ENCODE measurements at places on chromosomes 12 and 14.

- no peak for DNase-seq
Measured at GRCh38 chr14:33356181-33356580, 417.5 kb downstream of the NPAS3 start.

- DNase-seq, result no peak
Measured at GRCh38 chr12:52602552-52602951, 1.3 kb upstream of the KRT72 start.

- no peak for DNase-seq
Measured at GRCh38 chr12:101620762-101621133, 26.0 kb downstream of the MYBPC1 start.

DNA sequence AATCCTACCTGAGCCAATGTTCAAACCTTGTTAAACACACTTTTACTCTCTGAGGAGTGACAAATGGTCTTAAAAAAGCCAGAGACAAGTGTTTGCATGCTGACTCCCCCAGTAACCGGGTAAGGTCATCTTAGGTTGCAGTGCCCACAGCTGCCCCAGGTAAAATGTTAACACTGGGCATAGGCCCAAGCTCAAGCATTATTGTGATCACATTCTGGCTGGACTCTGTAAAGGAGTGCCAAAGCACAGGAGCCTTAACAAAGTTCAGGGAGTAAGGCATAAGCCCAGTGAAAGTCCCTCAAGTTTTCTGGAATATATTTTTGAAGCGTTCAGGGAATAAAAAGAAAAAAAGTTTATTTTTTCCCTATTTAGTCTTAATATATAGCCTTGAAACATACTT lies 8.6 kb downstream of the EDDM3A start:
- DNase-seq, result no peak

GRCh38 chr12:130714091-130714590 lies 2.0 kb downstream of the RIMBP2 start:
- peak; percentile 55 for DNase-seq

DNA sequence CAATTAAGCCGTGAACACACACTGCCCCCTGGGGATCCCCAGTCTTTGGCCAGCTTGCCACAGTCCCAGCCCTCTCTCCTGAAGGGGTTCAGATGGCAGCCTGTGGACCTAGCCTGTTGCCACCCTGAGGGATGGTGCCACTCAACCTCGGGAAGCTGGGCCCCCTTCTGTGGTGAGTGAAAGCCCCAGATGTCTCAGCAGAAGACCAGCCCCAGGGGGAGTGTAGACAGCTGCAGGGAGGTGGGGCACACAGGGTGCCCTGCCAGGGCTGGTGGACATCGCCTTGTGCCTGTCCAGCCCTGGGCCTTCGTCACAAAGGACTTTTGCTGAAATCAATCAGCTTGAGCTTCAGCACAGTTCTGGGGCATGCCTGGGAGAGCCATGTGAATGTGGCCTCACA lies 32.4 kb downstream of the C14orf132 start:
- DNase-seq, result no peak

- DNase-seq, result no peak
Measured at GRCh38 chr12:20421421-20421820, 53.1 kb downstream of the PDE3A start.

- DNase-seq, result no peak
Measured at GRCh38 chr12:72102150-72102549, 163.5 kb downstream of the TPH2 start.

GRCh38 chr14:30444451-30444850 lies 114.5 kb upstream of the G2E3 start:
- no peak for DNase-seq

- DNase-seq, result no peak
Measured at GRCh38 chr14:57870686-57871457, 5.0 kb upstream of the SLC35F4 start.

DNA sequence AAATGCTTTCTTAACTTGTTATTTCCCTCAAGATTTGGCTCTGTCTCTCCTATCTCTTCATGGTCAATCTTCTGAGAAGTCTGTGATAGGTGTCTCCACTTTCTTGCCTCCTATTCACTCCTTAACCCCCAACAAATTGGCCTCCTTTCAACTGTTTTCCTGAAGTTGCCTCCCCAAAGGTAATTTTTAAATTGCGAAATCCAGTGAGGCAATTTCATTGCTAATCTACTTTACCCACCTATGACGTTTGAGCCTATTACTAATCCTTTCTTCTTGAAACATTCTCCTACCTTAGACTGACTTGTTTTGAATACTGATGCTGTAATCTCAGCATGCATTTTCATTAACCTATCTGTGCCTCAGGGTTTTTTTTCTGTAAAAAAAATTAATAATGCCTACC lies 6.0 kb upstream of the KCNH5 start:
- DNase-seq, result no peak

DNA sequence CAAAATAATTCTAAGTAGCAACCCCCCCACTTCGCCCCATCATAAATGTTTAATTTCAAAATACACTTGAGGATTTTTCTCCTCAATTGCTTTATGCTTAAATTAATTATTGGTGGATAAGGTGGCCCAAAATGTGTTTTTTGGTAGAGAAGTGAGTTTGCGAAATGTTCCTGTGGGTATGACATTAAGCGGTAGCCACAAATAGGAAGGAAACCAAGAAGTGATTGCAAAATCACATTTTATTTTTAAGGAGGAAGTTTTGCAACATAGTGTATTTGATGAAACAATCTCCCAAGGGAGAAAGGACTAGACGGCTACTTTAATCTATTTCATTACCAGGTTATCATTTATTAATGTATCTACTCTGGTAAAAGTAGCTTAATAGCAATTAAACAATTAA lies 25.5 kb downstream of the SLC25A3 start:
- no peak for DNase-seq

DNA sequence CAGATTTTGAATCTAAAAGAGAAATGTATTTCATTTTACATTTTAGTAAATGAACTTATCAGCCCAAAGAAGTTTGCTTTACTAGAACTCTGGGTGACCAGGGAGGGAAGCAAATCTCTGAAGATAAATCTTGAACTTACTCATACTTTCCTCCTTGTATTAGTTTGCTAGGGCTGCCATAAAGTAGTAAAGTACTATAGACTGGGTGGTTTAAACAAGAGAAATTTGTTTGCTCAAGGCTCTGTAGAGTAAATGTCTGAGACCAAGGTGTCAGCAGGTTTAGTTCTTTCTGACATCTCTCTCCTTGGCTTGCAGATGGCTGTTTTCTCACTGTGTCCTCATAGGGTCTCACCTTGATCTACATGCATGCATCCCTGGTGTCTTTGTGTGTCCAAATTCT lies 926.0 kb downstream of the DIO2 start:
- DNase-seq, result no peak

DNA sequence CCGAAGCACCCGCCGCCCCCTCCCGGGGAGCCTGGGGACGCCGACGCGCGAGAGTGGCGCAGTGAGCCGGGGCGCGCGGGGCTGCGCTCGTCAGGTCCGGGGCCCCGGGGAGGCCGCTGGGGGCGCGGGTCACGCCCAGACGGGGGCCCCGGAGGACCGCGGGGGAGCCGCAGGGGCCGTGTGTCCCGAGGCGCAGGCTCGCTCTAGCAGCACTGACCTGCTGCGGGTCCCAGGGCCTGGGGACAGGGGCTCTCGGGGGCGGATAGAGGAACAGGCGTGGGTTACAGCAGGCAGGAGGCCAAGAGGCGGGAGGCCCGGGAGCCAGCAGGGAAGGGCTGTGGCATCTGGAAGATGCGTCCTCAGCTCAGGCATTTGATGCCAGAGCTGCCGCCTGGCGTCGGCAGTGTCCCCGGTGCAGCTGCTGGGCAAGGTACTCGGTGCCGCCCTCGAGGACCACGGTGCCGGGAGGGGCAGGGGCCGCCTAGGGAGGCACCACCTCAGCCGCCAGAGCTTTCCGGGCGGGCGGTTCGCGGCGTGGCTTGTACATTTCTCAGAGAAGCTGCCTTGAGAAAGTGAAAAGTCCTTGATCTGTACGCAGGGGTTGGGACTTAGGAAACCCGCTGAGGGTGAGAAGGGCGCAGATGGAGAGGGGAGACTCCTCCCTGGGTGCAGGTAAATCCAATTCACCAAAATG lies 1.2 kb downstream of the WNT5B start:
- peak; percentile 73 for DNase-seq

GRCh38 chr12:62575036-62575435 lies 108.4 kb downstream of the MON2 start:
- DNase-seq, result no peak

DNA sequence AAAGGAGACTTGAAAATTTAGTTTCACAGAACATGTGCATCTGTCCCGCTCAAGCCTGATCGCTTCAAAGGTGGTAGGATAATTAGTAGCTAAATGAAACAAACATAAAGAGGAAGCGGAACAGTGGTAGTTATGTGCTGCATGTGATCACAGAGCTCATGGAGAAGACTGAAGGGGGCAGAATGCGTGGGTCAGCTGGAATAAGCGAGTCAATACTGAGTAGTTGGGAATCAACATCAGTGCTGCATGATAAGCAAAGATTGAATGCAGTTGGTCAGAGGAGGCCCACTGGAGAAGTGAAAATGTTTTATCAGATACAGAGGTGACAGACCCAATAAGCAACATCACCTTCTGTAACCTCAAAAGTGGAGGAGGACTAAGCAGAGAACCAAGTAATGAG lies 95.1 kb upstream of the RFX4 start:
- DNase-seq, result no peak

- no peak for DNase-seq
Measured at GRCh38 chr12:62726471-62726980, 208.4 kb downstream of the PPM1H start.

DNA sequence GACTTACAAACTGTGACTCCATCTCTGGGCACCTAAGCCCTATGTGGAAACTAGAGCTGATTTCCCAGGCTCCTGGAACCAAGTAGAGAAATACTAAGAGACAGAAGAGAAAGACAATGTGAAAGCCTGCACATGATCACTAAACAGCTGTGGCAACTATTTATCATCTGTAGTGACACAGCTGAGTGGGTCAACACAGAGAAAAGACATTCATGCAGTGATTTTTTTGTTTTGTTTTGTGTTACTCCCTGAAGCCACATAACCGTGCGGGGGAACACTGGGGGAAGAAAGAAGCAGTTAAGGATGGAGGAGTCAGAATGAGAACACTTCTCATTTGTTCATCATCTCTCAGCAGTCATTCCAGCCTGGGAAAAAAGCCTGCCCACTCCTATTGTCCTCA lies 1.5 kb downstream of the PRR4 start:
- no peak for DNase-seq

DNA sequence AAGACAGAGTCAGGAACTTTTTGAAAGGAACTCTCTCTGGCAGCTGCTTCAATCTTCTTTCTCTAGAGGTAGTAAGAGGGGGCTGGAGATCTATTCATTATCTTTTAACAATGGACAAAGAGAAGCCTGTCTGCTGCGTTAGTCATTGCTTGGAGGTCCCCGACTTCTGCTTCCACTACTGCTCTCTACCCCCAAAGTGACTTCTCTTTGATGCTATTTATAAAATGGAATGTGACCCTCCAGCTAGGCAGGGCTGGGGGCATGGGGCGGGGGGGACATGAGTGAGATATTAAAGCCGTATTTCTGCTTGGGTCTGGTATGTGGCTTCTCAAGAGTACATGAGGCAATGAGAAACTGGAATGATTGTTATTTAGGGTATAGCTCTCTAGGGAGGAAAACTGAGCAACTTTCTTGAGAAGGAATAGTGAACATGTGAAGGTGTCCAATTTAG lies 41.4 kb upstream of the NUDT4 start:
- DNase-seq, result no peak

- no peak for DNase-seq
Measured at GRCh38 chr12:109488051-109488665, 10.7 kb downstream of the UBE3B start.

DNA sequence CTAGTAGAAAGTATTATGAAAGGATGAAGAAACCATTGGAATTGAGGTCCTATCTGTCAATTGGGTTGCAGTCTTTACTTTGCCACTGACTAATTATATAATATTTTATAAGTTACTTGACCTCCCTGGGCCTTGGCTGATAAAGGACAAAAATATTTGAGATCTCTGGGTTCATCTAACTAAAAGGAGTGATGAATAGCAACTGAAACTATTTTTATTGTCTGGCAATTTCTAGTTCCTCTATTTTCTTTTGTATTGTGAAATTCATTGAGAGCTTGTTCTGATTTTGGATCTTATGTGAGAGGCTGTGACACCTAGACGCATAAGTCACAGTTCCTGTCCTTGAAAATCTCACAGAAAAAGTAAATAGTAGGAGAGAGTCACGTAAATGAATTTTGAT lies 415.7 kb upstream of the ATP2B1 start:
- no peak for DNase-seq

DNA sequence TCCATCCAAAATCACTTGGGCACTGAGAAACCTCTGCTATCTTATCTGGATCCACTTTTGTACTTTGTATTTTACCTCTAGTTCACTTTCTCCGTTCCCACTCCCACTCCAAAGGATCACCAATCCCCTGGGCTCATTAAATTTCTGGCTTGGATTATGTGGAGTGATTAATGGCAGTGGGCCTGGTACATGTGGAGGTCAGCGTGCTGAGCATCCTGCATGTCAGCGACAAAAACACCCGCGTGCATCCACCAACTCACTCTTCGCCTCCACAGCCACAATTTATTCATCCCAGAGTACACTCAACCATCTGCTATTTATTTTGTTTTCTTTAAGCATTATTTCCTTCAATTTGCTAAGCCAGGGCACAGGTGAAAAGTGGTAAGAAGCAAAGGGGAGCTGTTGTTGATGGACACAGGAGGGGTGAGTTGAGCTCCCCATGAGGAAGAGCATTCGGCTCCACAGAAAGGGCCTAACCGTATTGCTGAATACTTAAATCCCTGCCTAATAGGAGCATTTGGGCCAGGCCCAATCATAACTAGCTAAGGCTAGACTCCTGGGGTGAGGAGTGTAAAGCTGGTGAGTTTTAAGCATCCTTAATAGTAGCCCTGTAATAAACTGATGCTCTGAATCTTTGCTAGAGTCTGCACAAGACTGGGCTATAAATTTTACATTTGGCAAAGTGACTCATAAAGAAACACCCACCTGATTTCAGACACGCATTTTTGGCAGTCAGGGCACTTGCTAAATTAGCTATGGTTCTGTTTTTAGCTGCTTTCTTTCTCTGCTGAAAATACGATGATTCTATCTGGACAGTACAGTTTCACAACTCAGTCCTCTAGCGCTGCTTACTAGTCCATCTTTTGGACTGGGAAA lies 137.8 kb downstream of the SLC25A21 start:
- peak; percentile 34 for DNase-seq

- DNase-seq, result peak; percentile 19
Measured at GRCh38 chr14:74508292-74508731, 14.7 kb downstream of the ISCA2 start.

DNA sequence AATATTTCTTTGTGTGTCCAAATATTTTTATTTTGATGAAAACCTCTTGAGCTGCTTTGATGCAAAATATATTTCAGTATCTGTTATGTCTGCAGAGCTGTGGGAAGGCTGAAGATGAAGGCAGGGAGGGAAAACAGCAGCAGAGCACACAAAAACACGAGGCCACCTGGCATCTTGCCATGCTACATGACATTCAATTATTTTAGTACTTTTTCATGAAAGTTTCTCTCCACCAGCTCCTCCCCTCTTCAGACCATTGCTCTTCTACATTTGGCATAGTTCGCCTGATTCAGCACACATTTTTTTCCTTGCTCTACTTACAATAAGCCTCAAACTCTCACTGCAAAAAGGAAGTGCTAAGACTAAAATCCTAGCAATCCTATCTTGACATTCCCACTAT lies 4.6 kb upstream of the ALX1 start:
- DNase-seq, result no peak
